ENCODE measurements at places on chromosomes 6 and 20. TPM values are rescaled to one million over a fixed set of nuclear protein-coding genes. Genes with fewer than 3 reads are reported as not detected.

- no peaks in the 10 kb centered on the region for H3K4me1 ChIP-seq
- no peak for DNase-seq
- H3K27me3 ChIP-seq: no peaks in the 10 kb centered on the region
- H3K4me3 ChIP-seq: no peak overlapping the region
Observed at GRCh38 chr20:54043076-54043967, 27.1 kb downstream of the BCAS1 start.

DNA sequence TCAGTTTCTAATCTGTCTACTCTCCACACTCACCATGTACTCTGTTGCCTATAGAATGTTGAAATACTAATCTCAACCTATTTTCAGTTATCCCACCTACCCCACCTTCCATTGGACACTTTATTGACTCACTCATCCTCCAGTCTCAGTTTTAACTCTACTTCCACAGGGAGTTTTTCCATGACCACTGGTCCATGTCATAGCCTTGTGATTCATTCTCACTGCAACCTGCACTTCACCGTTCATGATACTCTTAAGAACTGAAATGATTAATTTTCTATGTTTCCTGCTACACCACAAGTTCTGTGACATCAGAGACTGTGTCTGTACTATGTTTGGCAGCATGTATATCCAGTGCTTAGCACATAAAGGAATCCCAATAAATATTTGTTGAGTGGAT, 122.8 kb upstream of the HSF2 start:
- H3K27ac ChIP-seq: no peak overlapping the region
- H3K27me3 ChIP-seq: no peaks in the 10 kb centered on the region
- no peaks in the 10 kb centered on the region for H3K4me1 ChIP-seq
- no peak overlapping the region for H3K4me3 ChIP-seq
- DNase-seq: no peak
- no peaks in the 10 kb centered on the region for H3K36me3 ChIP-seq

- no peak overlapping the region for H3K4me3 ChIP-seq
- H3K36me3 ChIP-seq: no peaks in the 10 kb centered on the region
- DNase-seq: no peak
Observed at GRCh38 chr6:31031095-31031494, 20.8 kb downstream of the MUC22 start.

PRND gene
- polyA plus RNA-seq: 0.02 TPM

GRCh38 chr6:48994811-48995210, 468.2 kb downstream of the MMUT start:
- no peaks in the 10 kb centered on the region for H3K36me3 ChIP-seq
- no peaks in the 10 kb centered on the region for H3K4me1 ChIP-seq
- H3K4me3 ChIP-seq: no peak overlapping the region
- DNase-seq: no peak

MACROD2 gene
- 0.33 TPM for polyA plus RNA-seq

DNA sequence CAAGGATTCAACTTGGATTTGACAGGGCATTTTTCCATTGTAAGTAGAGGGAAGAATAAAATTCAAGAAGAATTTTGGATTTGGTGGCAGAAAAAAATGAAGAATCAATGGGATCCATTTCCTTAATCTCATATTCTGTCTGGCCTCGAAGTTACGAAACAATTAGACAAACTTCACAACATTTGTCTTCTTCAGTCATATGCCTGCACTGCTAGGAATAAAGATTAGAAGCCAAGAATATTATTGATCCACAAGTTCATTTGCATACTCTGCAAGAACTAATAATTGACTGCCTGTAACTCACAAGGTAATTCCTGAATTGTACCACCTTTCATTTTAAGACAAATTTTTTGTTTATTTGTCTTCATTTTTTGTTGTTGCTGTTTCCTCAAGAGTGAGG, 486.2 kb downstream of the HAO1 start:
- DNase-seq: no peak
- no peaks in the 10 kb centered on the region for H3K36me3 ChIP-seq
- H3K4me1 ChIP-seq: no peaks in the 10 kb centered on the region

DNA sequence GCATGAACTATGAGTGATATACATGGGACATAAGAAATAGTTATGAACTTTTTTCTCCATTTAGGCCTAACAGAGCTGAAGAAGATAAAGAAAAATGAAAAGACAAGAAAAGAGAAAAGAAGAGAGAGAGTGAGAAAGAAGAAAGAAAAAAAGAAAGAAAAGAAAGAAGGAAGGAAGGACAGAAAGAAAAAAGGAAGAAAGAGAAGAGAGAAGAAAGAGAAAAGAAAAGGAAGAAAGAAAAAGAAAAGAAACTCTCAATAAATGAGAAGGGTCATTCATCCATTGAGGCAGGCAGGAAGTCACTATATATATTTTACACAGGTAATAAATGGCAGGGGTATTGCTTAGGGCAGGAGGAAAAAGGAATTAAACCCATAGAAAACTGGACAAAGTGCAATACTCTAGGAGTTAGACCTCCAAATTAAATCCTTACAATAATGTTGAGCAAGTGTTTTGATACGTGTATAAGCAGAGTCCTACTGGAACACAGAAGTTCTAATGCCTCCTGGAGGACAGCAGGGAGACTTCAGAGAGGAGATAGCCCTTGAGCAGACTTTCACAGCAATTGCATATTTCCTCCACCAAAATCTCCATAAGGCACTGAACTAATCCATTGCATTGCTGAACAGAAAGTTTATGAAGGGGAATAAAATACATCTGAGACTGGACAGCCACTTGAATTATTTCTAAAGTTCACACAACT, 86.4 kb upstream of the TENT5A start:
- DNase-seq: no peak
- no peaks in the 10 kb centered on the region for H3K36me3 ChIP-seq
- H3K4me3 ChIP-seq: no peak overlapping the region
- no peaks in the 10 kb centered on the region for H3K27me3 ChIP-seq

ELMO2 gene
- 38.5 TPM for polyA plus RNA-seq

PGC gene
- polyA plus RNA-seq: not detected

DNA sequence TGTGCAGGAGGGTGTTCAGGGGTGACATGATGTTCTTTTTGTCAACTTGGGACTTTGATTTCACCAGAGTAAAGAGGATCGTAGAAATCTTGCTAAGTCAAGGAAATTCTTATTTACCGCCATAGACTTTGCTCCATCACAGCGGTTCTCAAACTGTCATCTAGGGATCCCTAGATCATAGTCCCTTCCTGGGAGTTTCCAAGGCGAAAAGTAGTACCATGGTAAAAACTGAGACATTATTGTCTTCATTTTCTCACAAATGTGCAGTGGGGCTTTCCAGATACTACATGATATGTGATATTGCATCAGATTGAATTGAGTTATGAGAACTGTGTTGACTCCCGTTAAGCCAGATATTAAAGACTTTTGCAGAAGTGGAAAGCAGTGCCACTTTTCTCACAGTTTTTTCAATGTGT, 79.7 kb downstream of the JARID2 start:
- no peak overlapping the region for H3K4me3 ChIP-seq
- H3K36me3 ChIP-seq: no peaks in the 10 kb centered on the region

DYNLT1 gene
- 306 TPM for polyA plus RNA-seq

DNA sequence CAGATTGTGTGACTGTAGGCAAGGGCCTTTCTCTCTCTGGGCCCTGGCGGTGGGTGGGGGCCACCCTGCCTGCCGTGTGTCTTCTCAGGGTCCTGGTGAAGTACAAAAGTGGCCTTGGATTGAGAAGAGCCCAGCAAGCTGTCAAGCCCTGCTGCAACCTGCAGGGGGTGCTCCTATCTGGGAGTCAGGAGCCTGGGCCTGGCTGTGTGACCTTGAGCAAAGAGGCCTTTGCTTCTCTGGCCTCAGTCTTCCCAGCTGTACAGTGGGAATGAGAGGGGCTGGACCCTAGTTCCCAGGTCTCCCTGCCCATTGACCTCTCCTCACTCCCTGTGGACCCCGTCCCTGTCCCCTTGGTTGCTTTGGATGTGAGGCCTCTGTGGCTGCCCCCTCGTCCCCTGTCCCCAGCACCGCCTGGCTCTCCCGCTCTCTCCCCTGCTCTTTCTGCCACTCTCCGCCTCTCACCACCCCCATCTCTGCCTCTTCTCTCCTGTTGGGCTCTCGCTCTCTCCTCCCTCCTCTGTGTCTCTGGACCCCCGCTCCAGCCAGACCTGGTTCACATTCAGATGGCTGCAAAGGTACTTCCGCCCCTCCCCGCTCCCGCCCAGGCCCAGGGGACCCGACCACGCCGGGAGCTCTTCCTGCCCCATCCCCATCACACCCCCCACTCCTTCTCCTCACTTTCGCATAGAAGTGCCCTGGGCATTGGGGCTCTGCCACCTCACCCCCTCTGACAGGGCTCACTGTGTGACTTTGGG, 46.7 kb downstream of the SRC start:
- H3K4me3 ChIP-seq: no peak overlapping the region
- no peaks in the 10 kb centered on the region for H3K4me1 ChIP-seq
- H3K36me3 ChIP-seq: peaks cover 15% of the 10 kb centered on the region
- DNase-seq: peak; percentile 71
- no peaks in the 10 kb centered on the region for H3K27me3 ChIP-seq

DNA sequence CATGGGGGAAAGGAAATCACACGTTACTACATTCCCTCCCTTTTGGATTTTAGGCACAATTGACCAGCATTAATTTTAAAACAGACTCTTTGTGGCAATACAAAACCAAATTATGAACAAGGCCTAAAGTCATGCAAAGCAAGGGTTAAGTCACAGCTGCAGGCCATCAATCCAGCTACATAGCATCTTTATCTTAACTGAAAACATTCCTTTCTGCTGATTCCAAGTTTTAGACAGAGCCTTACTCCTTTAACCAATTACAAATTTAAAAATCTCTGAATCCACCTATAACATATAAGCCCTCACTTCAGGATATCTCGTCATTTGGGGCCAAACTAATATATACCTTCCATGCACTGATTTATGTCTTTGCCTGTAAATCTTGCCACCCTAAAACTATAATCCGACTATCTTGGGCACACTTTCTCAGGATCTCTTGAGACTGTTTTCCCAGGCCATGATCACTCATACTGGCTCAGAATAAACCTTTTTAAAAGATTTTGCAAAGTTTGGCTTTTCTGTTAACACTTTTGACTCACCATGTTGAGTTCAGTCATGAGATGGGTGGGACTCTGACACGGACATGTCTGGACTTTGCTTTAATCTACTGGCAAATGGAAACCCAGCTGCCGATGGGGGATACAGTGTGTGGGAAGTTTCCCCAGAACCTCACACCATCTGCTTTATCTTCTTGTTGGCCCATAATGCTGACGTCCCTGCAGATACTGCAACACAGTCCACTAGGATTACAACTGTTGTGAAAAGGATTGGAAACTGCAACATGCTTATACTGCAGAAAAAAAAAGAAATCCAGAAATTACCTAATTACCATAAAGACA, 757.0 kb downstream of the PTPRT start:
- no peak overlapping the region for H3K4me3 ChIP-seq
- no peaks in the 10 kb centered on the region for H3K27me3 ChIP-seq
- H3K4me1 ChIP-seq: no peaks in the 10 kb centered on the region

- peaks cover 8% of the 10 kb centered on the region for H3K36me3 ChIP-seq
- H3K4me3 ChIP-seq: no peak overlapping the region
- DNase-seq: no peak
- H3K27me3 ChIP-seq: no peaks in the 10 kb centered on the region
Observed at GRCh38 chr6:15506066-15506465, 156.8 kb downstream of the DTNBP1 start.

GRCh38 chr20:33753763-33754162, 22.0 kb downstream of the ZNF341 start:
- no peak overlapping the region for H3K27ac ChIP-seq
- H3K4me1 ChIP-seq: no peaks in the 10 kb centered on the region
- H3K36me3 ChIP-seq: peaks cover 8% of the 10 kb centered on the region
- DNase-seq: no peak

ARMH2 gene
- polyA plus RNA-seq: not detected

MYBL2 gene
- polyA plus RNA-seq: 7.3 TPM

SCAF8 gene
- polyA plus RNA-seq: 12.4 TPM

- H3K4me3 ChIP-seq: no peak overlapping the region
- H3K27ac ChIP-seq: no peak overlapping the region
- DNase-seq: peak; percentile 45
- no peaks in the 10 kb centered on the region for H3K27me3 ChIP-seq
- no peaks in the 10 kb centered on the region for H3K4me1 ChIP-seq
- H3K36me3 ChIP-seq: no peaks in the 10 kb centered on the region
Observed at GRCh38 chr20:61875221-61875885, 190.3 kb downstream of the TAF4 start.

- H3K27me3 ChIP-seq: no peaks in the 10 kb centered on the region
- H3K36me3 ChIP-seq: no peaks in the 10 kb centered on the region
- H3K4me1 ChIP-seq: peaks cover 13% of the 10 kb centered on the region
- no peak overlapping the region for H3K4me3 ChIP-seq
- no peak overlapping the region for H3K27ac ChIP-seq
Observed at GRCh38 chr20:48697845-48698491, 129.8 kb downstream of the PREX1 start.

DNA sequence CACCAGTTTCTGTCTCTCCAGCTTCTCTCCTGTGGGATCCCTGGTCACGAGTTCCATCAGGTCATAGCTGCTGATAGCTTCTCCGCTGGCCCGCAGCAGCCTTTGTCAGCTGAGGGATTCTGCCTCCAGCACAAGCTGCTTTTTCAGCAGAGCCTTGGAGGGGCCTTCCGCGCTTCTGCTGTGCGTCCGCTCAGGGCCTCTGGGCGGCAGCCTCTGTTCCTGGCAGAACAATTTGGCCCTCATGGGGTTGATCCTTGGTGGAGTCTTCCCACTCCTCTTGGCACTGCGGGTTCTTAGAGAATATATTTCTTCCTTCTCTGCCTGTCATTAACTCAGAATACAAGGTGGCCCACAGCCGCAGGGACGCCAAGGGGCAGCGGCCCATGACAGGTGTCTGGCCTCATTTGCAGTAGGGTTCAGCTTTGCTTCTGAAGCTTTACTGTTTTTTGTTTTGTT, 158.8 kb downstream of the DTNBP1 start:
- peak overlapping the region; percentile 49 for H3K4me3 ChIP-seq
- peaks cover 25% of the 10 kb centered on the region for H3K4me1 ChIP-seq
- H3K27me3 ChIP-seq: no peaks in the 10 kb centered on the region
- H3K27ac ChIP-seq: peak overlapping the region; percentile 89

DNA sequence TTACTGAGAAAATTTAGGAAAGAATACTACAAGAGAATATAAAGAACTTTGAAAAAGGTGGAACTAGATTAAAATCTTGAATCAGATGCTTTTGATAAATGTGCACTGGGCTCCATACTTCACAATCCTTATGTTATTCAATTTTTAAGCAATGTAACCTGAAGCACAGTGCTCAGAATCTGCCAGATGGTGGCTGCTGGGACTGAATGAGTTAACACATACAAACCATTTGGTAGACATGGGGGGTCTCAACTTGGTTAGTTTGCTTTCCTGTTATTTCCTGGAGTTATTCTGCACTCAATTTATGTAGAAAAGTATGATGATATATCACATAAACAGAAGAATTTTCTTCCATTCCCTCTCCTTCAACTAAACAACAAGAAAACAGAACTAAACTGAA, 326.5 kb downstream of the RNGTT start:
- H3K27ac ChIP-seq: no peak overlapping the region
- H3K4me3 ChIP-seq: no peak overlapping the region
- DNase-seq: no peak
- H3K36me3 ChIP-seq: no peaks in the 10 kb centered on the region
- H3K4me1 ChIP-seq: no peaks in the 10 kb centered on the region

SEMG1 gene
- polyA plus RNA-seq: not detected

DNA sequence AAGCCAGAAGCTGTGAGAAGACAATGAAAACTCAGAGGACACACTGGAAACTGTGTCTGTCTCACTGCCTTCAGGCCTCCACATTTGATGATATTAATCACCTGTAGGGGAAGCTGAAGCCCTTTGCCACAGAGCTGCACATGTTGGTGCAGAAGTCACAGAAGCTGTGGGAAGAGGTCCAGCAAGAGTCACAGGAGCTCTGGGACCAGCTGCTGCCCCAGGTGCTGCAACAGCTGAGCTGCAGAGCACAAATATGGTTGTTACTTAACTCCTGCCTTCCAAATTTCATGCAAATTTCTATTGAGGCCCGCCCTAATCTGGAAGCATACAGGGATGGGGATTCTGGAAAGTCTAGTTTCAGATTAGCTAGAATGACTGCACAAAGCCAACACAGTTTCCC, 169.3 kb downstream of the OGFRL1 start:
- no peaks in the 10 kb centered on the region for H3K4me1 ChIP-seq
- H3K4me3 ChIP-seq: no peak overlapping the region
- no peaks in the 10 kb centered on the region for H3K36me3 ChIP-seq
- no peak overlapping the region for H3K27ac ChIP-seq

Data from SK-N-SH (cell line).